ENCODE measurements at places on chromosomes 5 and 9.

- DNase-seq = no peak
Observed at GRCh38 chr9:15374310-15374709, 48.4 kb upstream of the SNAPC3 start.

- no peak for DNase-seq
Observed at GRCh38 chr5:10556289-10556807, 7.5 kb upstream of the ANKRD33B start.

- DNase-seq = peak; percentile 12
Observed at GRCh38 chr5:82351754-82352145, 73.6 kb upstream of the RPS23 start.

GRCh38 chr9:125534971-125535701, 171.9 kb downstream of the MAPKAP1 start:
- no peak for DNase-seq

DNA sequence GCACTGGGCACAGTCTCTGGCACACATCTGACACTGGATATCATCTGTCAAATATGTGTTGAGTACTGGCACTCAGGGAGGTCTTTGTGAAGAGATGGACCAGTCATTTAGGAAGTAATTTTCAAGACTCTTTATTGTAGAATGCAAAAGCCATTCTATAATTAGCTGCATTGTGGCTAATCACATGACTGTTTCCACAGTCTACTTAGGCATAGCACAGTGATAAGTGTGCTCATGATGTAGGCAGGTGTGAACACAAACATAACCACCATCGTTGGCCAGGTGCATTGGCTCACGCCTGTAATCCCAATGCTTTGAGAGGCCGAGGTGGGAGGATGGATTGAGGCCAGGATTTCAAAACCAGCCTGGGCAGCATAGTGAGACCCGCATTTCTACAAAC, 62.2 kb downstream of the CFAP77 start:
- peak; percentile 45 for DNase-seq

DNA sequence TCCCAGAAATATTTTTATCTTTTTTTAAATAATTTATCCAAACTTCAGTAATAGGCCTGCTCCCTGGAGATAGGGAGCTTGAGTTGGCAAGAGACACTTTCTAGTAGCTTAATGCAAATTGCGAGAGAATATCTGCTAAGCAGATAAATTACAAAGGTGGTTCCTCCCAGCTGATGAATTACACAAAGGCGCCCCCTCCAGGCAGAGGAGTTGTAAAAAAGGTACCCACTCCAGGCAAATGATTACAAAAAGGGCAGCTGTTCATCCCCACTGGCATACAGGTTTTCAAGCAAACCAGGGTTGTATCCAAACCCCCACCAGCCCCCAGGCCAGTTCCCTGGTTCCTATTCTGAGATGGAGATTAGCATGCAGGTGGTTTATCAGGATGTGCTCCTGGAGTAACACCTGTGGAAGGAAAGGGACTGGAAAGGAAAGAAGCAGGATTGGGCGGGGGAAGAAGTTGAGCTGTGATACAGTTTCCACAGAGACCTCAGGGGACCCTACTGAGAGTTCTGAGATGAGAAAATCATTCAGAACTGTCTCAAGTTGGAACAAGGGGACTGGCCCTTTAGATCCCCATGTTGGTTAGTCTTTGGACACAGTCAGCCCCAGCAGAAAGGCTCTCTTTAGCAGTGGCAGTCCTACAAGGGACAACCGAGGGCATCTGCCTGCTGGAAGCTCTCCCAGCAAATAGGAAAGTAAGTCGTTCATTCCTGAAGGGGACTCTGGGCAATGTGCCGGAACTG, 25.5 kb downstream of the ESM1 start:
- DNase-seq = peak; percentile 1

GRCh38 chr5:132280371-132281240, 13.6 kb upstream of the SLC22A4 start:
- DNase-seq = no peak

DNA sequence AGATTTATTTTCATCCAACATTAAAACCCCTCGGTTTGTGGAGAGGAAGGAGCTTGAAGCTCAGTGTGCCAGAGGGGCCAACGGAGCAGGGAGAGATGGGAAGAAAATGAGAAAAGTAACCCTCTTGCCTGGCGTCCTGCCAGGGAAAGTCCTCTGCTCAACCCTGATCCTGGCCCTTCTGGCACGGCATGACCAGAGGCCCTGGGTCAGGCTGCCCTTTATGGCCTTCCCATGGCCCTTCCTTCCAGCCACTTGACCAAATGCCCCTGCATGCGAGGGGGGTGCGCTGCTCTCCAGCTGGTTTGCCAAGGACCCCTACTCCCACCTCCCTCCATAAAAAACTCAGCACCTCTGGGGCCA, 43.8 kb downstream of the SPRY4 start:
- DNase-seq = no peak

DNA sequence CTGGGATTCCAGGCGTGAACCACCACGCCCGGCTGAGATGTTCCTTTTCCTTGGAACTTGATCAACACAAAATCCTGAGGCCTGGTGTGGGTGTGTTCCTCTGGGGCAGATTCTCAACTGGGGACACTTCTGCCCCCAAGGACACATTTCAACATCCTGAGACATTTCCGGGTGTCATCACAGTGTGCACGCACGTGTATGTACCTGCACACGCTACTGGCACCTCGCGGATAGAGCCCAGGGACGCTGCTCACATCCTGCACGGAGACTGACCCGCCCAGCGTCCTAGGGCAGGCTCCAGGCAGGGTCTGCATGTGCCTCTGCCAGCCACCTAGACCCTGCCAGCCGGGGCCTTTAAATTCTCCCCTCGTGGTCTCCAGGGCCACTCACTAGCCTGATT, 8.0 kb downstream of the SAPCD2 start:
- DNase-seq = no peak

- no peak for DNase-seq
Observed at GRCh38 chr9:71509054-71509453, 259.3 kb downstream of the CEMIP2 start.

- DNase-seq = no peak
Observed at GRCh38 chr9:1875921-1876448, 139.2 kb upstream of the SMARCA2 start.

- no peak for DNase-seq
Observed at GRCh38 chr5:14457476-14457875, 124.1 kb upstream of the OTULINL start.

DNA sequence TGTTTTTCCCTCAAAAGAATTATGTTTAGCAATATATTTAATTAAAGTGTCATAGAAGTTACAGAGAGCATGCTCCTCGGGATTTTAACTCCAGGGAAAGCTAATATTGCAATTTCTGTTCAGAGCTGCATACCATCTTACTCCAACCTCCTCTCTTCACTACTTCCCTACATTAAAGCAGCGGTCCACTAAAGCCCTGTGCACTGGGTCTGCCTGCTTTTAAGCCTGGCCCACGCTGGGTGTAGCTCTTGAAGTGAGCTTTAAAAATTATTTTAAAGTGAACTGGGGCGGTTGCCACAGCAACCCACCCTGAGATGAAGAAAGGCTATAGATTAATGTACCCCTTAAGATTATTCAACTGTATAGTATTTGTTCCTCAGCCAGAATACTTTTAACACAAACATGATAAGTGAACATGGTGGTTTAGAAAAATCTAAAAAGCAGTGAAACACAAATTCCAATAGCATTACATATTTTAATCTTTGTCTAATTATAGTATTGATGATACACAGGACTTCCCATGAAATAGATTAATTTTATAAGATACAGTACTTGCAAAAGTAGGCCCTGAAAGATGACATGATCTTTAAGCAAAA, 3.9 kb upstream of the MEF2C start:
- no peak for DNase-seq

DNA sequence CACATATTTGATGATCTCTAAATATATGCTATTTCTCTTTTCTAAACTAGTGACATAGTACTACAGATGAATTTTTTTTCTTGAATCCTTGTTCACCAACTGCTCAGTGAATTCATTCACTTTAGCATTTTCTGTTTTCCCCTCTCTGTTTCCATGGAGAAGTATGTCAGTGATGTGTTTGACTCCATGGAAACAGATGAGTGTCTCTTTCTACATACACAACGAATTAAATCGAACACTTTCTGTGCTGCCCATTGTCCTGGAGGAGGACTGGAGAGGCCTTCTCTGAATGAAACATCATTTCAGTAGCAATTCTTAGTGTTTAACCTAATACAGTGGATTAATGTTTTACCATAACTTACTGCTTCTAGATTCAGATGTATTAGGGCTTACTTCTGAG, 9.5 kb downstream of the INVS start:
- no peak for DNase-seq

- no peak for DNase-seq
Observed at GRCh38 chr9:95098391-95098921, 219.1 kb downstream of the FANCC start.

DNA sequence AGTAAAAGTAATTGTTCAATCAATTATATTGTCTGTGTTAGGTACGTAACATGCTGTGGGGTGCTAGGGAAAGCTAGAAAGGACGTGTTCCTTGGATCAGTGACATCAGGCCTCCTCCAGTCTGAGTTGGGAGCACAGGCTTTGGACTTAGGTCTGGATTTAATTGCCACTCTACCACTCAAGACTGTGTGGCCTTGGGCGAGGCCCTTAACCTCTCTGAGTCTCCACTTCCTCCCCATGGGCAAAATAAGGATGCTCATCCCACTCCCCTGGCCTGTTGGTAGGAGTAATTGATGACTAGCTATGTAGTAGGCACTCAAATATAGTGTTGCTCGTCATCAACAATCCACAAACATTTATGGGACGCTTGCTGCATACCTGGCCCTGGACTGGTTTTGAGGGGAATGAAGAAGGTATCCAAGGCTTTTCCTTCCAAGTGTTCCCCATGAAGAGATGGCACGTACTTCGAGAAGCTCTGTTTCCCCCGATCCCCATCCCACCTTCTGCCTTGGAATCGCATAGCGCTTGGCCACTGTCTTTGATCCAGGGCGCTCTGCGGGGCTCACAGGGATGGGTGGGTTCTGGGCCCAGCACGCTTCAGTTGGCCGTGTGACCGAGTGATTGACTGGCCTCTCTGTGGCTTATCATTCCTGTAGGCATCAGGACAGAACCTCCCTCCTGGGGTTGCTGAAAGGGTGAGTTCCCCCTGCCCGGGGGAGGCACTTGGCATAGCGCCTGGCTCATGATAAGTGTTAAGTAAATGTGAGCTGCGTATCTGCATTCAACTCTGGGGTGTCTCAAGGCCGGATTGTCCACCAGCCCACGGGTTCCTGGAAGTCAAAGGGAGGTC, 8.1 kb downstream of the FGF18 start:
- no peak for DNase-seq

- DNase-seq = no peak
Observed at GRCh38 chr5:180801596-180802324, 846 bp downstream of the MGAT1 start.

DNA sequence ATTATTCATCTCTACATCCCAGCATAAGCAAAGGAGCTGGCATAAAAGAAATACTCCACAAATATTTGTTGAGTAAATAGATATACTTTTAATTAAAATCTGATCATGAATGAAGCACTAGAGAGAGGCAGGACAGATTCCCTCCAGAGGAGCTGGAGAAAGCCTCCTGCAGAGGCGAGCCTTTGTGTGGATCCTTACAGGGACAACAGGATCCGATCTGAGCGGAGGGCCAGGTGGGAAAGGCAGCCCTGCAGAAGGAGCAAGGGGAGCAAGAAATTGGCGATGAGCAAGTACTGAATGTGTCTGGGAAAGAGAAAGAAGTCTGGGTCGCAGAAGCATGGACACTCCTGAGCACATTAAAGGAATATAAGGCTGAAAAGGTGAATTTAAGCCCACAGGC, 69.4 kb downstream of the EBF1 start:
- DNase-seq = no peak

DNA sequence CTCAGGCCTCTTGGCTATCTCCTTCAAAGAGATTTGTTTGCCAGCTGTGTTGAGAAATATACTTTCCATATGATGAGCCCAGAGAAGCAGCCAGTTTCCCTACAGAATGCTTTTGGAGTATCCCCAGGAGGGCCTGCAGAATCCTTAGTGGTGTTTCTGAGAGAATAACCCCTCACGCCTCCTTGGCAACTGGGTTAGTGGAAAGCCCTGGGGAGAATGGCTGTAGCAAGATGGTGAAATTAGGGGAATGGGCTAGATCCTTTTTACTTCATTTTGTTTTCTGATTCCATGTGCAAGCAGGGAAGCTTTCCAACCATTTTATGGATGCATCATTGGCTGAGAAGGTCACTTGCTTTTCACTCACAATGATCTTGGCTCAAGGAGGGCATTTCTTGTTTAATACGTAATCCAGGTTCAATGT, 364.6 kb downstream of the DMRT2 start:
- no peak for DNase-seq

GRCh38 chr9:4167079-4167671, 132.7 kb downstream of the GLIS3 start:
- no peak for DNase-seq

- no peak for DNase-seq
Observed at GRCh38 chr9:98430535-98431292, 175.3 kb upstream of the TBC1D2 start.

- no peak for DNase-seq
Observed at GRCh38 chr5:159774476-159775031, 141.7 kb upstream of the ADRA1B start.

DNA sequence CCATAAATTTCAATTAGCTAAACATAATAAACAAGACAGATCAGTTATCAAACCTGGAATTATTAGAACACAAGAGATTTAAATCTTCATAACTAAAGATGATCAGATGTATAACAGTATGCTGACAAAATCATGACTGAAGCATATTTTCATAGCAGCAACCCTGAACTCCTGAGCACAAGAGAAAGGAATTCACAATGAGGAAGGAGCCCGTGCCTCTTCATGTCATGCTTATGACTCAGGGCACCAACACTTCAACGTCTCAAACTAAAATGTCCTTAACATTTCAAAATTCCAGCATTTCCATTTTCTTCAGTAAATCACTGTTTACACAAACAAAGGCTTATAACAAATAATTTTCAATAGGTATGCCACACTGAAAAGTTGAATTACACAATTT, 6.7 kb downstream of the AP3B1 start:
- no peak for DNase-seq

GRCh38 chr5:95704150-95704549, 21.4 kb upstream of the SPATA9 start:
- no peak for DNase-seq

- DNase-seq = no peak
Observed at GRCh38 chr9:130333041-130333711, 67.6 kb downstream of the HMCN2 start.

GRCh38 chr5:151670953-151671636, 15.6 kb downstream of the SPARC start:
- DNase-seq = no peak

- no peak for DNase-seq
Observed at GRCh38 chr5:101605700-101606099, 690.4 kb downstream of the SLCO4C1 start.

DNA sequence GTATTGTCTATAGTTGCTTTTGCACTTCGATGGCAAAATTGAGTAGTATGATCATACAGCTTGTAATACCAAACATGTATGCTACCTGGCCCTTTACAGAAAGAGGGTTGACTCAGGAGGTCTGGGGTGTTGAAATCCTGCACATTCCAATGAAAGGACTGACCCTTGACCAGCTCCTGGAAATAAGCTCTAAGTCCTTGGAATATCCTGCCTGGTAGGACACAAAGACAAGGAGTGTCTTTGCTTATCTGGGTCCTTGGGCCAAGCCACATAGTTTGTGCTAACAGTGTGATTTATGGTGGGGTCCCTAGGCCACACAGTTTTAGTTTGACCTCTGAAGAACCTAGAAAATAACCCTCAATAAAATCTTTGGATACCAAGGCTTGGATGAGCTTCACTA, 89.3 kb upstream of the FTMT start:
- DNase-seq = no peak

All from NCI-H1930 (cell line).